ENCODE measurements at places on chromosomes 1 and 21.

GRCh38 chr1:106447466-106447865, 609.0 kb upstream of the PRMT6 start:
- no peak for DNase-seq

GRCh38 chr1:220278991-220279390, 6.7 kb upstream of the RAB3GAP2 start:
- DNase-seq: no peak

DNA sequence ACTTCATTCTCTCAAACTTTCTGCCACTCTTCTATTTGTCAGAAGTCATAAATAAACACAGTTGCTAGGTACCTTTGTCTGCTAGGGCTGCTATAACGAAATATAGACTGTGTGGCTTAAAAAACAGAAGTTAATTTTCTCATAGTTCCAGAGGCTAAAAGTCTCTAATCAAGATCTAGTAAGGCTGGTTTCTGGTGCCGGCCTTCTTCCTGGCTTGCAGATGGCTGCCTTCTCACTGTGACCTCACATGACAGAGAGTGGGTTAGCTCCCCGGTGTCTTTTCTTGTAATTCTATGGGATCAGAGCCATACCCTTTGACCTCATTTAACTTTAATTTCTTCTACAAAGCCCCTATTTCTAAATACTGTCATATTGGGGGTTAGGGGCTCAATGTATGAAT, 5.9 kb downstream of the PDC start:
- DNase-seq: no peak

DNA sequence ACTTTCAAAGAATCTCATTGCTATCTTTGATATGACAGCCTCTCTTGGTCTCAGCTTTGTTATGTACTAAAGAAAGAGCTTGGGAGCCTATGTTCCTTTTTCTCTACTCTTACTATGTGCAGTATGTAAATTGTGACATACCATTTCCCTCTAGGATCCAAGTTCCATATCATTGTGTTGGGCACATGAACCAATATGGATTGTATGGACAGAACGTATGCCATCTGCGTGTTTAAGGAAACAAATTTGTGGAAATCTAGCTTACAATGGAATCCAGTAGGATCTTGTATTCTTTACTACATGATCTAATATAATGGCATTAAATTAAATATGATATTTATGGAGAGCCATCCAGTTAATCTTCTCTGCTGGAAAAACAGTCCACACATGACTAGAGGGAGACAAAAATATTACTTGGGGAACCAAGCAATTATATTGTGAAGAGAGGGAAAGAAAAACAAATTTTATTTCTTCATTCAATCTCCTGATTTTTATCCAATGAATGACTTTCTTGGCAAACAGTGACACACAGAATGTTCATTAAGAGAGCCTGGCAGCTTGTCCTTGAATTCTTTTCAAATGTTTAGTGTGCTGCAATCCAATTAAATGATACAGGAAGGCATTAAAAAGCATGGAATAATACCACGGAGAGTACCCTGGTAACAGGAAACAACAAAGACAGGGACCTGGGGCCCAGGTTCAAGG, 106.5 kb upstream of the DAB1 start:
- no peak for DNase-seq

DNA sequence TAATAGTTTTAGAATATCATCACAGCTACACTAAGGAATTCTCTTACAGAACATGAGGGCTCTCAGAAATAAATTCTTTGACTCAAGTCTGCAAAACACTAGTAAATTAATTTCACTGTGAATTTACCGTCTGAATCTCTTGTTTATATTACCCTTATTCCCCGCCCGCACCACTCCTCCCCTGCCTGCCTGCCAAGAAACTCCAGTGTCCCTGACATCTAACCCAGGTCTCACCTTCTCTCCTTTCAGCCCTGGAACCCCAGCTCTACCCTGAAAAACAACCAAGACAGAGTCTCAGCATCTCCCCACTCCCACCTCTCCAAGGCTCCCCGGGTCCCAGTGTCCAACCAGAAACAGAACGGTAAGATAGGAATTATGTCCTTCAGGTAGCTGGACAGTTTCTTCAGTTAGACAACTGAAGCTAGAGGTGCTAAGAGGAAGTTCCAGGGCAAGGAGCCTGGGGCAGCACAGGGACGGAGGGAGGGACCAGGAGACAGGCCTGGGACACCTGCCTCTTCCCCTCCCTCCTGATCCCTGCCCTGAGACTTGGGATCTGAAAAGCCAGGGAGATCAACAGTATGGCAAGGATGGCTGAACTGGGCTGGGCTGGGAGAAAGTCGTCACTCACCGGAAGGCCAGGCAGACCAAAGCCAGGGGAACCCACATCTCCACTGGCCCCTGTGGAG, 15.4 kb downstream of the COL16A1 start:
- DNase-seq: no peak
